A549 treated with Mapracorat at 1 μM for 4 hours (cell line): ENCODE measurements at places on chromosomes 3 and 15. TPM values are rescaled to one million over a fixed set of nuclear protein-coding genes. Genes with fewer than 3 reads are reported as not detected.

The MCTP2 gene
- total RNA-seq: not detected in 5 replicates

The COL8A1 gene
- total RNA-seq: not detected in 5 replicates

The GOLGA8T gene
- 0.80 to 2.0 TPM (median 1.6 TPM) in 5 replicates for total RNA-seq

The SEMA3B gene
- 5.3 to 9.6 TPM (median 8.3 TPM) in 5 replicates for total RNA-seq

The NRROS gene
- total RNA-seq: not detected in 5 replicates

The STRA6 gene
- total RNA-seq: 52.1 to 86.8 TPM (median 69.6 TPM) in 5 replicates

The RLBP1 gene
- not detected in 5 replicates for total RNA-seq

The EAF2 gene
- 1.5 to 2.7 TPM (median 2.2 TPM) in 5 replicates for total RNA-seq

The SKIC8 gene
- total RNA-seq: 80.3 to 109 TPM (median 88.0 TPM) in 5 replicates

The CXCR6 gene
- not detected in 5 replicates for total RNA-seq

The TMEM40 gene
- total RNA-seq: 0.13 to 0.43 TPM (median 0.20 TPM) in 5 replicates

The IQSEC1 gene
- total RNA-seq: 12.5 to 20.2 TPM (median 17.9 TPM) in 5 replicates

The PAQR5 gene
- total RNA-seq: 68.2 to 104 TPM (median 99.3 TPM) in 5 replicates

The LRRC3B gene
- not detected in 5 replicates for total RNA-seq

The NAA80 gene
- total RNA-seq: 4.9 to 7.9 TPM (median 6.4 TPM) in 5 replicates

The PTX3 gene
- total RNA-seq: 0.70 to 1.4 TPM (median 1.0 TPM) in 5 replicates

The ST8SIA2 gene
- total RNA-seq: 0.23 to 0.63 TPM (median 0.35 TPM) in 5 replicates

The LRTM1 gene
- total RNA-seq: not detected in 5 replicates

The TM4SF1 gene
- total RNA-seq: 1,029 to 1,594 TPM (median 1,260 TPM) in 5 replicates

The C3orf20 gene
- total RNA-seq: 0.06 to 0.07 TPM in 2 of 5 replicates, not detected in the others

The EAF1 gene
- 13.2 to 16.8 TPM (median 14.8 TPM) in 5 replicates for total RNA-seq

The ZPLD1 gene
- total RNA-seq: not detected in 5 replicates

The CBLB gene
- total RNA-seq: 15.3 to 20.3 TPM (median 18.7 TPM) in 5 replicates

The TAGLN3 gene
- total RNA-seq: not detected in 5 replicates

The SH3GL3 gene
- total RNA-seq: 0.47 to 1.3 TPM (median 0.78 TPM) in 5 replicates

The SI gene
- not detected in 5 replicates for total RNA-seq

The LRRIQ4 gene
- total RNA-seq: not detected in 5 replicates

The CADM2 gene
- 0.11 to 0.57 TPM (median 0.28 TPM) in 5 replicates for total RNA-seq

The WNT7A gene
- total RNA-seq: 0.04 to 0.20 TPM (median 0.10 TPM) in 5 replicates

The RTP3 gene
- not detected in 5 replicates for total RNA-seq

The LRRC31 gene
- not detected in 5 replicates for total RNA-seq

The PRR20G gene
- total RNA-seq: 0.97 to 1.6 TPM (median 1.3 TPM) in 5 replicates

The SV2B gene
- 0.05 to 0.14 TPM (median 0.08 TPM) in 5 replicates for total RNA-seq

The ZNF717 gene
- 2.3 to 2.9 TPM (median 2.5 TPM) in 5 replicates for total RNA-seq

The TTC21A gene
- total RNA-seq: 1.5 to 2.7 TPM (median 2.2 TPM) in 5 replicates

The PAK6 gene
- total RNA-seq: 0.43 to 0.86 TPM (median 0.60 TPM) in 5 replicates

The UBP1 gene
- total RNA-seq: 49.1 to 54.8 TPM (median 52.7 TPM) in 5 replicates

The IL17RB gene
- 0.75 to 1.2 TPM (median 0.86 TPM) in 5 replicates for total RNA-seq

The UBXN7 gene
- 5.5 to 9.5 TPM (median 8.9 TPM) in 5 replicates for total RNA-seq

The MFN1 gene
- total RNA-seq: 15.7 to 21.6 TPM (median 19.1 TPM) in 5 replicates

The USF3 gene
- total RNA-seq: 2.4 to 2.9 TPM (median 2.6 TPM) in 5 replicates

The SLC12A8 gene
- total RNA-seq: 0.98 to 1.3 TPM (median 1.2 TPM) in 5 replicates

The CLDN16 gene
- total RNA-seq: 0.16 TPM in 1 of 5 replicates, not detected in the others
